Fibroblast of skin of abdomen (primary cell): ENCODE measurements at places on chromosomes 2 and 18.

DNA sequence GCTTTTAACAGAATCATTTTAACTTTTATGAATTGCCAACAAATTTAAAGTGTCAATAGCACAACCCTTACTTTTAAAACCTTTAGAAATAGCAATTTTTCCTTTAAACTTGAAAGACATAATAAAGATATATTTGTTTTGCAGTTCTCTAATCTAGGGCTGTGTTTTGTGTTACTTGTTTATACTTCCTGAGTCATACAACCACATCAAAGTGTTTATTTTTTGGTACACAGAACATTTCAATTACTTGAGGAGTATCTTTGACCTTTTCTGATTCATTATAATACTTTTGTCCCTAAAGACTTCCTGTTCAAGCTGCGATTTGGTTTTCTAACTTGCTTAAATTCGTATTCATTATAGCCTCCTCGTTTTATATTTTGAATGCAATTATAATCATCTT, 21.8 kb downstream of the TYW5 start:
- DNase-seq: no peak

DNA sequence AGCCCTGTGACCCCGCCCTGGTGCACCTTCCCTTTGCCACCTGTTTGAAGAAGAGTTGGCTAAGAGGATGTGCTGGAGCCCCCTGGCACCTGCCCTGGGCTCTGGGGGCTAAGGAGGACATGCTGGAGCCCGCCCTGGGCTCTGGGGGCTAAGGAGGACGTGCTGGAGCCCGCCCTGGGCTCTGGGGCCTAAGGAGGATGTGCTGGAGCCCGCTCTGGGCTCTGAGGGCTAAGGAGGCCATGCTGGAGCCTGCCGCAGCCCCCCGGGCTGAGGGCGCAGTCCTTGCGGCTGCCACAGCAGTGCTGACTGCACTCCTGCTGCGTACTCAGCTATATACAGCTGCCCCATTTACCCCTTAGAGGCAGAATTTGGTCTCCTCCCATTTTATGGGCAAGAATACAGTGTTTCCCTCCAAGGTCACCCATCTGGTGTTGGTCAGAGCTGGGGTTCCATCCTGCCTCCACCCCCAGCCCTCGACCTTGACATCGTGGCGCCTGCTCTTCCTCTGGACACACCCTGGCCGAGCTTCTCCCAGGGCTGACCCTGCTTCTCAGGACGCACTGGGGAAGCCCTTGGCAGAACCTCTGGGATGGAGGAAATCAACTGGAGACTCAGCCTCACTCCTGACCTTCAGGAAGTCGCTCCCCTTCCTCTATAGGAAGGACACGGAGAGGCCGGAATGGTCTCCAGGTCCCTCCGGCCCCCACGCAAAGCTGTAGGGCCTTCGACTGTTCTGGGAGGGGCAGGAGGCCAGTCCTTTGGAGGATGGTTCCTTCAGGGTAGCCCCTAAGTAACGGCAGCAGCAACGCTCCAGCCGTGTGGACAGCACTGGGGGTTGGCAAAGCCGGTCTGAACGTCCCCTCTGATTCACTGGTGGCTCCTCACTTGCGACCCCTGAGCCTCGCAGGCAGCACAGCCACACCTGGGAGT, 65.0 kb upstream of the HPCAL1 start:
- no peak for DNase-seq

GRCh38 chr2:144747571-144747970, 227.7 kb upstream of the ZEB2 start:
- DNase-seq: no peak

DNA sequence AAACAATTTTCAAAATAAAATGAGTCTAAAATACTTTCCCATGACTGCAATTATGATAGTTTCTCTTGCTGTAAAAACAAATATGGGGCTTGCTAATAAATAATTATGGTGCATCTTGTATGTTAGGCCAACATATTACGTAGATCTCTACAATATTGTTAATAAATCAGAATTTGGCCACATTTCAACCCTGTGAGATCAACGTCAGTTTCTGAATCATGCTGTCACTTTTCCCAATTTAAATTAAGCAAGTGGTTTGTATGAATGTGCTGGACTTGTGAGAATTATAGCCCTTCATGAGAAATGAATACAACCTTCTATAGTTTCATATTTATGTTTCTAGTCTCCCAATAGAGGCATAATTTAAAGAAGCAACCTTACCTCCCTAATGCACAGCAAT, 808.9 kb downstream of the SUCLG1 start:
- DNase-seq: peak; percentile 47

DNA sequence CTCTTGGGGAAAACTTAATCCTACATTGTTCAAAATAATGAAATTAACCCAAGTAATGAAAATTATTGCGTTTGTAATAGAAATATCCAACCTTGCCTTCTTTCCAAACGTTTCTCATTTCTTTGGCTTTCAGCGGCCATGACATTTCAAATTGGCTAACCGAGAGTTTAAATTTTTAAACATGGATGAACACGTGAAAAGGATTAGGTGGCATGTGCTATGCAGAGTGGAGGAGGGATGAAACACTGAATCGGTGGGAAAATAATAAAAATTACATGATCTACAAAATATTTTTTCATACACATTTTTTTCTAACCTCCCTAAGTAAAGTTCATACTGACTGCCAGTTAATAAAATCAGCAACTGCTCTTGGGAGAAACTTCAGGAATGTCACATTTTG, 728.4 kb upstream of the PKDCC start:
- DNase-seq: no peak

GRCh38 chr2:33212151-33212550, 264.3 kb upstream of the RASGRP3 start:
- DNase-seq: peak; percentile 72

GRCh38 chr2:133561045-133561852, 7.0 kb downstream of the NCKAP5 start:
- DNase-seq: peak; percentile 71

GRCh38 chr2:36549165-36549574, 48.8 kb downstream of the FEZ2 start:
- peak; percentile 55 for DNase-seq

DNA sequence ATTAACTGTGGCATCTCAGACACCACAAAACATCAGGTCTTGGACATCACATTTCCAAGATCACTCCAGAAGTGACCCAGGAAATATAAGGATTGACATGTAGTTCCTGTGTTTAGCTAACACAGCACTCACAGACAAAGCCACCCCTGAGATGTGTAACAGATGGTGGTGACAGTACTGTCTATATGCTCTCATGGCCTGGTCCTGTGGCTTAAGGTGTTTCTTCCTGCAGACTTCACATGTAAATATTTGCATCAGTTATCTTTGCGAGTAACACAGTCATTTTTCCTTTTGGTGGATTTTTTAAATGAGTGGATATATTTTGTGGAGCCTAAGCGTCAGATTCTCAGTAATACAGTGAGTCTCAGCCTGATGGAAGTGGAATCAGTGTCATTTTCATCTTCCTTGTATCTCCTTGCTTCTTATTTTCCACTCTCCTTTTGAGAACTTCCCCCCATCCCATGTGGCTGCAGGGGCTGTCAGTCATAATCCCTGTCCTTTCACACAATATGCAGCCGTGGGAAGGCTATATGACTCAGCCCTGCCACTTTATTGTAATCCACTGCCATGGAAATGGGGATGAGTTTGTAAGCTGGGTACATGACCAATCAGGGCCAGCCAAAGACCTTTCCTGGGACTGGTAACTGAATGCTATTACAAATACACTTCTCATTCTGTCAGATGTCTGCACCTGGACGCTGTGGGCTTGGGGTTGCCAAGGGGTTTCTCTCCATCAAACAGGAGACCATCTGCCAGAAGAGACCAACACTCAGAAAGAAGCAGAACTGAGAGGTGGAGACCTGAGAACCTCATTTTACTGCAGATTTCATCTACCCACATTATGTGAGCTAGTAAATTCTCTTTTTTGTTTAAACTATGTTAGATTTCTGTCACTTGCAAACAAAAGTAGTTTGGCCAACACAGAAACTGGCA, 74.3 kb downstream of the ICOS start:
- no peak for DNase-seq

DNA sequence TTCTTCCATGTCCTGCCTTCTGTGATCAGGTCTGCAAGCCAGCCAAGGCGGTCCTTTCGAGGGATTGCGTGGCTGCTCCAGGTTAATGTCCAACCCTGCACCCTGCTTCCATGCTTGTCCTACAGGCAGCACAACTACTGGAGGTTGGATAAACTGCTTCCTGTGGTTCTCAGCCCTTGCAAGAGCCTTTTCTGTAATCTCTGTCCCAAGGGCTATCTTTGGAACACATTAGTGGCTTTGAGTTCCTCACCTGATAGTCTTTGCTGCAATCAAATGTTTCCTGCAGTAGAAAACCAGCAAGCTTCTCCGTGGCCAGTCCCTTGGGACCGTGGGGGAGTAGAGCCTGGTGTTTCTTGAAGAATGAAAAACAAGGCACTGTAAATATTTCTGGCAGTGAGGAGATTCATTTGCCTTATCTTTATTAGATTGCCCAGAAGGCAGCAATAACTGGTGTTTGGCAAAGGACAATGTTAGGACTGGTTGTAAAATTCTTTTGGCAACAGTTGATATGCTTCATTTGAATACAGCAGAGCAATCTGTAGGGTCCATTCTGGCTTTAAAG, 214.4 kb downstream of the FHOD3 start:
- no peak for DNase-seq

DNA sequence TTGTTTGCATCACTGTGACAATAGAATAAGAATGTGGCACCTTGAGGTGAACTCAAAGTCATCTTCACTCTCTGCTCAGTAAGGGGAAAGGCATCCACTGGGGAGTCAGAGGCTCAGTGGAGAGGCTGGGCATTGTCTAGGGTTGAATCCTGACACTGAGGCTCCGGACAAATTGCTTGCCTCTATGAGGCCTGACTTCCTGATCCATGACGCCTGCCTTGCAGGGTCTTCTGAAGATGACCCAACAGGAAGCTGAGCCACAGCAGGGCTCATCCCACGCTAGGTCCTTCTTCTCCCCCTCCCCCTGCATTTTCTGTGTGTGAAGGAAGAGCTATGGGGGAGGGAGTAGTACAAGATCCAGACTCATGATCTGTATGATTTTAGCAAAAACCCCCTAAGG, 265.1 kb downstream of the SH3BP4 start:
- peak; percentile 60 for DNase-seq

GRCh38 chr2:151961558-151961957, 133.3 kb upstream of the ARL5A start:
- no peak for DNase-seq

DNA sequence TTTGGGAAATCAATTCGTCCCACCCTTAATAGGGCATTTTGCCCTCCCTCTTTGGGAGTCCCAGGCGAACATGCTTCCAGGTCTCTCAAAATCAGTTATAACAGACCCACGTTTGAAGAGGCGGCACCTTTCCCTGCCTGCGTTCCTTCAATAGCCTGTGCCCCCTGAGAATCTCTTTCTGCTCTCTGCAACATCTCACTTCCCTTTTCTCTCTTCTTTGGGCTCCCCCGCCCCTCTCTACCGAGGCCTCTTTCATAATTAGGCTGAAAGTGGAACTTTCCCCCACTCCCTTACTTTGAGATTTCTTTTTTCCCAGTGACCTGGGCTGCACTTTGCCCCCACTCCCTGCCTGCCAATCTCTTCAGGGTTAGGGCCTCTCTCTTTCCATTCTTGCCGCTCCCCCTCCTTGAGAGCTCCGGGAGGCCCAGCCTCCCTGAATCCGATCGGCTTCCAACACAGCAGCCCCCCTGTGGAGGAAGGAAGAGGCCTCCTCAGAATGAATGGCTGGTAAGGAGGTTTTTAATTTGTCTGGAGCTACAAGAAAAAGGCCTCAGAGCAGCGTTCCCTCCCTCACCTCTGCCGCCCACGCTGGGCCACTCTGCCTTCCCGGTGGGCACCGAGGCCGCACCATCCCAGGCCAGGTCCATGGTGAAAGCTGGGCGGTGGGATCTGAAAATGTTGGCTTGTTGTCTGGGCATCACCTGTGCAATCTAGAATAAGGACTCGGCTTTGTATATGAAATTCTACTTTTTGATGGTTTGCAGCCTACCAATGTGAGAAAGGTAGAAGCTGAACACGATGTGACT, 162.6 kb upstream of the SIX3 start:
- no peak for DNase-seq

DNA sequence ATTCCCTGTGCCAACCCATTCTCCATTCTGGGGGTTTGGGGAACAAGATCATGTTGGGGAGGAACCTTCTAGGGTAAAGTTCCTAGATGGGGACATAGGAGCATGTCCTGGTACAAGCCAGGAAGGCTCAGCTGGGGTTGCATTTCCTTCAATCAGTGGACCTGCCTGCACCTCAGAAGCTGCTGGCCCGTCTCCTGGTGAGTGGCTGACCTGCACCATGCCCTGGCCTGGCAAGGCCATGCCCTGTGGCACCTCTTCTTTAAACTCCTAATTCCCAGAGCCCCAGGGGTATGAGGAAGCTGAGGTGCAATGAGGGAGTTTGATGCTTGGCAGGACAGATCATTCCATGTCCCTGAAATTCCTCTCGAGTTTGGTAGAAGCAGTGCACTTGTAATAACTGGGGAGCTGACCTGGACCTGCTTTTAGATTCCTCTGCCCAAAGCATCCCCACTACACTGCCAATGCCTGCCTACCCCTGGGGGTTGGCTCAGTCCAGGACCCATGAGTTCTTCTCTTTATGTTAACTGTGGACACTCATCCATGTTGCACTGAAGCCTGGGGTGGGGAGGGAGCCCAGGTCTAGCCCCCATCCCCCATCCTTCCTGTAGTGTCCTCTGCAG, 25.3 kb downstream of the MROH2A start:
- no peak for DNase-seq

DNA sequence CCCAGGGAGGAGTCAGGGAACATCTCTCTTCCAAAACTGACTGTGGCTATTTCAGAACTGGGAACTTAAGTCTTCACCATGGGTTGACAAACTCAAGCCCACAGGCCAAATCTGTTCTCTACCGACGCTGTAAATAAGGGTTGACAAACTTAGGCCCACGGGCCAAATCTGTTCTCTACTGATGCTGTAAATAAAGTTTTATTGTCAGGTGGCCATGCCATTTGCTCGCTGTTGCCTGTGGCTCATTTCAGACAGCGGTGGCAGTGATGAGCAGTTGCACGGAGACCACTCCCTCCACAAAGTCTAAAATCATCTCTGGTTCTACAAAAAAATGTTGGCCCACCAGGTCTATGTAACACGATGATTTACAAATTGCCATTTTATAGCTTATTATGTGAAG, 160.9 kb downstream of the MYT1L start:
- no peak for DNase-seq

DNA sequence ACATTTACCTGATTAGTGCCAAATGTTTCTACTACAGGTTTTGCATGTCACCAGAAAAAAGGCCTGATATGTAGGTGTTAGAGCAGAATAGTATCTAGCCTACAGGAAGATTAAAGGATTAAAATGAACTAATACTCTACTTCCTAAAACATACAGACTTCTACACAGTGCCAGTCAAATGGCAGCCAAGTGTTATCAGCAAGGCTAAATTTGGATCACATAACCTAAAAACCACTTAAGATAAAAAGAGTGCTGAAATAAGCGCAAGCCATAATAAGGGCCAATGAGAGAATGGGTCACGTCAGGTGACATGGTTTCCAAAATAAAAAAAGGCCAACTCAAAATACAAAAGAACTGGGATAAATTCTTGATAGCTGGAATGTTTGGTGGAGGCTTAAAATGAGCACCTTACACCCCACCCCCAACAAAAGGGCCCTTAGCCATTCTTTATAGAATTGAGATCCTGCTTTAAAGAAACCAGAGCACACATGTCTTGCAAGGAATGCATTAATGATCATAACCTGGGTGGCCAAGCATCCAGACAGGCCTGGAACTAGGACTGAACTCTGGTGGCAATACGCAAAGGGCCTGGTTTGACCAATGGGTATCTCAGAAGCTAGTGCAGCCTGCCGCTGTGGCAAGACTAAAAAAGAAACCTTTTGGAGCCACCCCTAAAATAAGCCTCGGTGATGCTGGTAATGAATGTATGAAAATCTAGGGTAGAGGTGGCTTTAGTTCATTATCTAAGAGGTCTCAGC, 32.4 kb downstream of the IRS1 start:
- no peak for DNase-seq

GRCh38 chr2:172510548-172510947, 45.3 kb upstream of the PDK1 start:
- DNase-seq: no peak
